ENCODE measurements at places on chromosomes 2 and 18. TPM values are rescaled to one million over a fixed set of nuclear protein-coding genes. Genes with fewer than 3 reads are reported as not detected.

Gene LINC00305
- total RNA-seq: not detected

Gene TSPYL6
- not detected for total RNA-seq

Gene IL1R2
- not detected for total RNA-seq

Gene CELF4
- total RNA-seq: not detected

Gene TUBB8B
- total RNA-seq: not detected

Gene ST8SIA5
- total RNA-seq: 0.13 TPM

Gene NFU1
- 12.4 TPM for total RNA-seq

Gene SALL3
- not detected for total RNA-seq

Gene GNAL
- 3.0 TPM for total RNA-seq

Gene COL4A4
- total RNA-seq: 0.76 TPM

Gene BIRC6
- total RNA-seq: 122 TPM

Gene LCT
- total RNA-seq: 0.25 TPM

Gene NT5DC4
- not detected for total RNA-seq

Gene REEP1
- not detected for total RNA-seq

Gene CLK1
- total RNA-seq: 32.4 TPM

Gene PARD3B
- 8.1 TPM for total RNA-seq

Gene IL36B
- not detected for total RNA-seq

Gene SLC4A5
- 0.38 TPM for total RNA-seq

Gene RBM44
- total RNA-seq: 0.11 TPM

Gene RAD51AP2
- not detected for total RNA-seq

Gene BARD1
- 24.8 TPM for total RNA-seq

Gene LBX2
- total RNA-seq: 0.38 TPM

Gene TMEM182
- 1.0 TPM for total RNA-seq

Gene BMP10
- not detected for total RNA-seq

Gene QPCT
- 37.4 TPM for total RNA-seq

Gene ABI2
- total RNA-seq: 28.0 TPM

Gene CCDC121
- total RNA-seq: 3.4 TPM

Gene TLX2
- total RNA-seq: not detected

Gene LRPPRC
- 42.6 TPM for total RNA-seq

Gene MOCOS
- 26.2 TPM for total RNA-seq

Gene IL1F10
- total RNA-seq: not detected

Gene CFAP53
- total RNA-seq: 0.11 TPM

Gene LONRF2
- under 0.01 TPM for total RNA-seq

Gene PAX8
- total RNA-seq: 2.1 TPM

Gene RAMP1
- total RNA-seq: 4.8 TPM

Gene STAMBP
- total RNA-seq: 16.8 TPM

Gene CCDC102B
- 0.89 TPM for total RNA-seq

Gene DES
- 0.51 TPM for total RNA-seq

Gene ALK
- not detected for total RNA-seq

Gene BAZ2B
- 20.5 TPM for total RNA-seq

Gene NXPH2
- not detected for total RNA-seq

Gene SPATA3
- not detected for total RNA-seq

Gene KCNJ13
- not detected for total RNA-seq

Gene STK36
- 17.5 TPM for total RNA-seq

Gene DLX1
- 3.8 TPM for total RNA-seq

Gene CNDP1
- total RNA-seq: not detected

Gene MAIP1
- 15.5 TPM for total RNA-seq

Gene MAL
- total RNA-seq: not detected

Data from GM23248 (cell line).